ENCODE measurements at places on chromosomes 1 and 21.

GRCh38 chr1:167258858-167259257 is 38.2 kb downstream of the POU2F1 start:
- no peak for DNase-seq

DNA sequence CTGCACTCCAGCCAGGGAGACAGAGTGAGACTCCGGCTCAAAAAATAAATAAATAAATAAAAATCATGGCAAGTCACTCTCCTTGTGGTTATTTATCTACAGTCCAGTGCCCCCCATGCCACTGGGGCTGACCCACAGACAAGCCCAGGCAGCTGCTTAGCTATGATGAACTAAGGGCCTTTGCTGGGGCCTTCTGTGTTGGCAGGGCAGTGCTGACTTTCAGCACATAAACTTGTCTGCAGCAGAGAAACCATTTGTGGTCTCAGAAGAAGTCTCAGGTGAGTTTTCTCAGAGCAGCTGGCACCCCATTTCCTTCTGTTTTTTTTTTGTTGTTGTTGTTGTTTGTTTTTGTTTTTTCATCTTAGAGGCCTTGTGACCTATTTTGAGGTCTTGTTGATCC is 20.9 kb upstream of the CFHR4 start:
- DNase-seq = no peak

- DNase-seq = no peak
These were observed 16.9 kb upstream of the SLAMF9 start for GRCh38 chr1:159970932-159971342.

- no peak for DNase-seq
These were observed 59.6 kb downstream of the RGS21 start for GRCh38 chr1:192376374-192376773.

DNA sequence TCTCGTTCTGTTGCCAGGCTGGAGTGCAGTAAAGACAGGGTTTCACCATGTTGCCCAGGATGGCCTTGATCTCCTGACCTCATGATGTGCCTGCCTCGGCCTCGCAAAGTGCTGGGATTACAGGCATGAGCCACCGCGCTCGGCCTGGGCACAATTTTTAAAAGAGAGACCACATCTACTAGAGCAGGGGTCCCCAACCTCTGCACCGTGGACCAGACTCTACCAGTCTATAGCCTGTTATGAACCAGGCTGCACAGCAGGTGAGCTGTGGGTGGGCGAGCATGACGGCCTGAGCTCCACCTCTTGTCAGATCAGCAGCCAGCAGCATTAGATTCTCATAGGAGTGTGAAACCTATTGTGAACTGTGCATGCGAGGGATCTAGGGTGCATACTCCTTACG is 20.8 kb downstream of the TNNT2 start:
- DNase-seq = no peak

GRCh38 chr1:64200064-64200463 is 3.4 kb upstream of the UBE2U start:
- no peak for DNase-seq

- DNase-seq = no peak
These were observed 67.8 kb downstream of the ACTL8 start for GRCh38 chr1:17822741-17823426.
